ENCODE measurements at places on chromosomes 1 and 21.

DNA sequence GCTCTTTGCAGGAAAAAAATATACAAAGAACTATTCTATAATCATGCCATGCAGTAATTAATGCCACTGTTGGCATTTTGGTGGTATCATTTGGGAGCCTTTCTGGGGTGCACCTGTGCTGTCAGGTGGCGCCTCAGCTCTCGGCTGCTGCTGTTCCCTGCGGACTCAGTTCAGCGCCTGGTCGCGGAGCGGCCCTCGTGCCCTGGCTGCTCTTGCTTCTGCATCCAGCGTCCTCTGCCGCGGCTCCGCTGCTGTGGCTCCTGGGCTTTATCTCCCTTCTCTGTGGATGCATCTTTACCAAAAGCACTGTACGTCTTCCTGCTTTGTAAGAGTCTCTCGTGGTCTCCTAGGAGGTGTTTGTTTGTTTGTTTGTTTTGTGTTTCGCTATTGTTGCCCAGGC lies 35.1 kb upstream of the PWP2 start:
- no peak for DNase-seq

GRCh38 chr1:200369706-200370105 lies 40.1 kb downstream of the ZNF281 start:
- DNase-seq: no peak

DNA sequence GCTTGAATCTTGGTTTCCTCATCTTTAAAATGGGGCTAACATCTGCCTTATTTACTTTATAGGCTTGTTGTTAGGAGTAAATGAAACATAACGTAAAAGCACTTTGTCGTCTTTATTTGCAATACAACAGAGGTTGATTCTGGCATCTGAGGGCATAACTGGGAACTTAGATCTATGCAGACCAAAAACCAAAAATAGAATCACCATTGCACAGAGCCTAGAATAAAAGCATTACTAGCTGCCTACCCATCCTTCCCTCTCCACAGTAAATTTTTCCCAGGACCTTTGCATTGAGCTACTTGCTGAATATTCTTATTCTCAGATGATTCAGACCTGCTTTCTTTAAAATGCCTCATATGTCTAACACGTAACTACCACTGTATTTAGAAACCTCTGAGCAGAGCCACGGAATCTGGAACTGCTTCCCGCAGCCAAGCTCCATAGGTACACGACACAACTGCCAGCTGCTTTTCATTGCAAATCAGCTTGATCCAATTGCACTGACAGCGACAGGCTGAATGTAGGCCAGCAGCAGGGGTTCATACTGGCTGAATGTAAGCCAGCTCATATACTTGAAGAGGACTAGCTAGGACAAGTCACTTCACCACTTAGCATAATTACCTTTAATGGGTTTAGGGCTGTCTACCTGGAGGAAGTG lies 33.2 kb upstream of the SERBP1 start:
- no peak for DNase-seq

DNA sequence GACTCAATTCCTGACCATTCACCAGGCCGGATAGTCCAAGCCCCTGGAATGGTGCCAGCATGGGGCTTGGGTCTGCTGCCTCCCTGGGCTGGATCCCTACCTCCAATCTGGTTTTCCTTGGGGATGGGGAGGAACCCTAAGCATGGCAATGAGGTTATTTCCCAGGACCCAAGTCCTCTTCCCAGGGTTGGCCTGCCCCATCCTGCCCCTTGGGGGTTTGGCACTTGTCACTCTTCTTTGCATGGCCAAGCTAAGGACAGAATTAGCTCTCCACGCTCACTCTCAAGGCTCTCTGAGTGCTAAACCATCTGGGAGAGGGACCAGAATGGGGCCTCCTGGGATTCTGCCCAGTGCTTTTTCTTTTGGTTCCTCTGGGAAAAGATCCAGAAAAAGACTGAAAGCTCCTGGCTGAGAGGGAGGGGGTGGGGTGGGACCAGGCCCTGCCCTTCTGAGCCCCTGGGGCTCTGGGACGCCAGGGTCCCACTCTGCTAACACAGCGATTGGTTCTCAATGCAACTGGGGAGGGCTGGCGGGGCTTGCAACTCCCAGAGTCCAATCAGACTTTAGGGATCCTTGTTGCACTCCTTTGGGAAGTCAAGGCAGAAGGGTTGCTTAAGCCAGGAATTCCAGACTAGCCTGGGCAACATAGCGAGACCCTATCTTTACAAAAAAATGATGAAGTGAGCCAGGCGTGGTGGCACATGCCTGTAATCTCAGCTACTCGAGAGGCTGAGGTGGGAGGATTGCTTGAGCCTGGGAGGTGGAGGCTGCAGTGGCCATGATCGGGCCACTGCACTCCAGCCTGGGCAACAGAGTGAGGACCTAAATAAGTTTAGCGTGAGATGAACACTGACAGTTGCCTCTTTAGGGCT lies 52.7 kb downstream of the DHRS3 start:
- no peak for DNase-seq

- no peak for DNase-seq
These were observed 27.1 kb downstream of the CDC7 start for GRCh38 chr1:91527781-91528180.

- DNase-seq: no peak
These were observed 130.2 kb upstream of the PTGFR start for GRCh38 chr1:78360584-78360983.

GRCh38 chr1:29698033-29698432 lies 461.7 kb downstream of the PTPRU start:
- no peak for DNase-seq

DNA sequence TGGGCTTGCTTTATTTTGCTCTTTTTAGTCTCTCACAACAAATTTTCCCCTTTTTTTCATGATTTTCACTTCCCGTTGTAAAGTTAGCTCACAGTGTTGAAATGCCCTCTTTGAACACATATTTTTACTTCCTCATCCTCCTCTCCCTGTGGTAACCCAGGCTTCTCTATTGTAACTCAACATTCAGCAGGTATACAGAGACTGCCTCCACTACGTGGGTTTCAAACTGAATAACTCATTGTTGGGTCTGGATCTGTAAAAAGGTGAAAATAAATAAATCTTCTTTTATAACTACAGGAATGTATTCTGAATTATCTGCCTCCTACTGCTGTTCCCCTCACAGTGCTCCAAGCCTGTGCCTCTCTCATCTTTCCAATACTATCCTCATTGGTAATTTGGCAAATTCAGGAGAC lies 166.4 kb downstream of the RUNX1 start:
- no peak for DNase-seq

DNA sequence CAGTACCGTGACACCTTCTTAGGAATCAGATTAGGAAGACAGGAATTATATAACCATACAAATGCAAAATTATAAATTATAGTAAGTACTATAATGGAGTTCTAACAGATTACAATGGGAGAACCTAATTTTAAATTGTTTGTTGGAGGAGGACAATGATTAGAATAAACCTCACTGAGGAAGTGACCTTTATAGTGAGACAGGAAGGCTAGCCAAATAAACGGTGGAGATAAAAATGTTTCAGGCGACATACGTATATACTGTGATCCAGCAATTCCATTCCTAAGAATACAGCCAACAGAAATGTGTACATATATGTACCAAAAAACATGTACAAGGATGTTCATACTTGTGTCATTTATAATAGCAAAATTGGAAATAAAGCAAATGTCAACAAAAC lies 15.2 kb downstream of the SYNJ1 start:
- DNase-seq: no peak

GRCh38 chr1:92708368-92708950 lies 76.4 kb downstream of the EVI5 start:
- no peak for DNase-seq

- DNase-seq: no peak
These were observed 1.3 kb downstream of the CRNN start for GRCh38 chr1:152412756-152413155.

GRCh38 chr1:15835205-15835740 lies 12.2 kb upstream of the SPEN start:
- no peak for DNase-seq

DNA sequence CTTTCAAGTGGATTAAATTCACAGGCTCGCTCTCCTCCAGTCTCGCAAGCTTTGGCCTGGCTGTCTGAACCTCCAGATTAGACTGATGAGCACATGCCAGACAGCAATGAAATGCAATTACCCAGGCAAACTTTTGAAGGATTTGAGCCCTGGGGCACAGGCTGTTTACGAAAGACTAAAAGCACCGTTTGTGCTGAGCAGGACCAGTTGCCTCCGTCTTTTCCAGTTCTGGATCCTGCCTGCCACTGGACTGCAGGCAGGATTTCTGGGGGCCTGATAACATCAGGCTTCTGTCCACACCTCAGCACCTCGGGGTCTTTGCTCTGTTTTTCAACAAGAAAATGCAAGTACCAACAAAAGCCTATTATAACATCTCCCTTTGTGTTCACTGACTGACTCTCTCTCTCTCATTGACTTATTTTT lies 145.7 kb downstream of the CLIC6 start:
- no peak for DNase-seq

DNA sequence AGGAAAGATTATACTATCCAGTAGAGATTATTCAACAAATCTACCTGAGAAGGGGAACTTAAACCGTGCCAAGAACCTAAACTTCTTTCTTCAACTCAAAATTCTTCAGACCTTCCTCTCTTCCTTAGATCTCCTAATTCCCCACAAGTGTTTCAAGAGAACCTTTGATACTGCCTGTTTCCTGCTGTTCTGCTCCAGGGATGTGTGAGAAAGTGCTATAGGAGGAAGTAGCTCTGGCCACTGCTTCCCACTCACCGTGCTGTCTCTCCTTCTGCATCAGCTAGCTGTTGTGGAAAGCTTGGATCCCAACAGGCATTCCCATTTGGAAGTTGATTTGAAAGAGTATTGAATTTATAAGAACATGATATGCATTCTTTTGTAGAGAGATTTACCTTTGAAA lies 4.5 kb upstream of the NOS1AP start:
- no peak for DNase-seq

GRCh38 chr1:51214615-51215131 lies 21.4 kb upstream of the RNF11 start:
- DNase-seq: no peak

DNA sequence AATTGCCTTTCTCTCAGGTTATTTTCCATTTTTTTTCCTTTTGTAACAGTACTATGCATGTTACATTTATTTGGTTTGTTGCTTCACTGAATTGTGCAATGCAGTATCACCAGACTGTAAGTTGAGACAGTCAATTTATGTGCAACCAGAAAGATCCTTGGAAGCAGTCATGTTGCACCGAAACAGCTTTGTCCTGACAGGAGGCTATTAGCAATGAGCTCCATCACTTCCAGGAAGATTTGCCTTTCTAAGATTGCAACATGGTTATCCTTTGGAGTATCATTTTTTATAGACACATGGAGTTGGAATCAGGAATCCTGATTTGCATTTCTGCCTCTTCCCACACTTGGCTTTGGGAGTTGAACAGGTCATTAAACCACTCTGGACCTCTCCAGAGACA lies 84.5 kb upstream of the ST6GALNAC5 start:
- no peak for DNase-seq

GRCh38 chr1:3539707-3540425 lies 71.4 kb downstream of the MEGF6 start:
- DNase-seq: no peak

DNA sequence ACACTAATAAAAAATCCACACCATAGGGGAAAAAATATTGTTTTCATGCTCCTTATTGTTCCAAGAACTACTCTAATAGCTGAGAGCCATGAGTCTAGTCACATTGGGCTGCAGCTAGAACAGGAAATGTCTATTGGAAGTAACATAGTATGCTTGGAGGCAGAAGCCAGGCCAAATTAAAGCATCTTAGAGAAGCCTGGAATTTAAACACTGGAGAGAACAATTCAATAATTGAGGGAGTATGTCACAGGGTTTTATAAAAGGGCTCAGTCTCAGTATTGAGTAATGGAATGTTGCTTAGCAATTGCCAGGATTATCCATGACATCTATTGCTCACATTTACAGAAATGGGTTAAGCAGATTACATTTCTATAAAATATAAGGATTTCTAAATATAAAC lies 471.3 kb downstream of the LMO4 start:
- DNase-seq: no peak

DNA sequence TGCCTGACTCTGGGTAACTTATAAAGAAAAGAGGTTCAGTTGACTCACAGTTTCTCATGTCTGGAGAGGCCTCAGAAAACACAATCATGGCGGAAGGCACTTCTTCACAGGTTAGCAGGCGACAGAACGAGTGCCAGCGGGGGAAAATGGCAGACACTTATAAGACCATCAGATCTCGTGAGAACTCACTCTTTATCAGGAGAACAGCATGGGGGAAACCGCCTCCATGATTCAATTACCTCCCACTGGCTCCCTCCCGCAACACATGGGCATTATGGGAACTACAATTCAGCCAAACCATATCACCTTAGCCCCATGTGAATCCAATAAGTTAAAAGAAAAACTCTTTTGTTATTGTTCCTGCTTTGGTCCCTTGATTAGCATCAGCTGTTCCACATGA lies 725.2 kb downstream of the LRRIQ3 start:
- DNase-seq: no peak

- DNase-seq: no peak
These were observed 77.9 kb downstream of the ADARB1 start for GRCh38 chr21:45152265-45152746.

- no peak for DNase-seq
These were observed 12.7 kb downstream of the RNF207 start for GRCh38 chr1:6218375-6219164.

GRCh38 chr1:43529206-43529731 lies 1.4 kb upstream of the PTPRF start:
- DNase-seq: no peak

- no peak for DNase-seq
These were observed 21.8 kb upstream of the SDHB start for GRCh38 chr1:17075470-17076255.

- DNase-seq: no peak
These were observed 166.1 kb downstream of the HIVEP3 start for GRCh38 chr1:41752514-41753170.

DNA sequence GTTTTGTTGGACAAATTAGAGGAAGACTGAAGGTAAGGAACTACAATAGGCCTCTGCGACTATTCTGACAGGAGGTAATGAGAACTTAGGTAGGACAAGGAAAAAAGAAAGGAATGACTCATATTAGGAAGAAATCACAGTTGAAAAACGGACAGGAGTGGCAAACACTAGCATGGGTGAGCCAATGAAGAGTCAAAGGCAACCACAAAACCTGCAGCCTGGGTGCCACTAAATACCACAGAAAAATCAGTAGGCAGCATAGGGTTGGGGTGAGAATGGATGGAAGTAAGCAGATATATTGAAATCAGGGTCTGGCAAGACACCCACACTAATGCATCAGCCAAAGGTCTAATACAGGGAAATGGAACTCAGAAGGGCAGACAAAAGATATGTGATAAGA lies 10.0 kb downstream of the RBM34 start:
- DNase-seq: no peak

- no peak for DNase-seq
These were observed 5.7 kb upstream of the ARHGEF19 start for GRCh38 chr1:16218014-16218673.

GRCh38 chr1:110050602-110051261 lies 16.3 kb downstream of the STRIP1 start:
- DNase-seq: no peak

All from esophagus squamous epithelium (tissue), 5 donors.